ENCODE measurements at places on chromosomes 7 and 10. TPM values are rescaled to one million over a fixed set of nuclear protein-coding genes. Genes with fewer than 3 reads are reported as not detected.

GRCh38 chr7:157467496-157468212 lies 130.8 kb downstream of the DNAJB6 start:
- no peak for DNase-seq

DNA sequence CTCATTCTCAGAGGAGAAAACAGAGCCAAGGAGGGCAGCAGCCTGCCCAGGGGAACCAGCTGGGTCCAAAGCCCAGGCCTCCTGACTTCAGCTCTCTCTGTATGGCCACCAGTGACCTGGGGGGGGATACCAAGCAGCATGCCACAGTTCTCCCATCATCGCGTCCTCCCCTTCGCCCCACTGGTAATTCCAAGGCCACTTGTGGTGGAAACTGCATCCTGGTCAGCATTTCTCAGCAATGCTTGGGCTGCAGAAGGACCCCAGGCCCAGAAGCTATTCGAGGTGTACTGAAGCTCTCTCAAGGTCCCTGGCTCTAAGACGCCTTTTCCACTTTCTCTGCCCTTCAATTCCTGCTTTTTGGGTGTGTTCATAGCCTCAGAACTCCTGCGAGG lies 27.1 kb downstream of the BTBD16 start:
- no peak for DNase-seq

DNA sequence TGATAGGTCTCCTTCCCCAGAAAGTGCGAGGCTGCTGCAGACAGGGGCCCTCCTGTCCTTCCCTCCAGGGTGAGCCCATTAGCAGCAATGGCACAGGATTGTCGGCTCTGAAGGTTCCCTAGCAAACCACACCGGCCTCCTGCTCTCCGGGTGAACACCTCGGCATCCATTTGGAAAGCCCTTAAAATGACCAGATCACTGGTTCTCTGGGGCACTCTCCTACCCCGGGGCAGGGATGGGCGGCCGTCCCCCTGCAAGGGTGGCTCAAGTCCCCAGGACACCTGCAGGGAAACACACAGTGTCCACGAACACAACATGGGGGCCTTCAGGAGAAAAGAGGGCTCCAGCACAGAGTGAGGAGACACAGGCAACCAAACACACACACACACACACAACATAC lies 459.1 kb downstream of the PTPRN2 start:
- no peak for DNase-seq

- DNase-seq, result no peak
These were observed 37.0 kb upstream of the CNNM1 start for GRCh38 chr10:99292159-99292558.

GRCh38 chr7:29341156-29341555 lies 146.6 kb downstream of the CHN2 start:
- no peak for DNase-seq

DNA sequence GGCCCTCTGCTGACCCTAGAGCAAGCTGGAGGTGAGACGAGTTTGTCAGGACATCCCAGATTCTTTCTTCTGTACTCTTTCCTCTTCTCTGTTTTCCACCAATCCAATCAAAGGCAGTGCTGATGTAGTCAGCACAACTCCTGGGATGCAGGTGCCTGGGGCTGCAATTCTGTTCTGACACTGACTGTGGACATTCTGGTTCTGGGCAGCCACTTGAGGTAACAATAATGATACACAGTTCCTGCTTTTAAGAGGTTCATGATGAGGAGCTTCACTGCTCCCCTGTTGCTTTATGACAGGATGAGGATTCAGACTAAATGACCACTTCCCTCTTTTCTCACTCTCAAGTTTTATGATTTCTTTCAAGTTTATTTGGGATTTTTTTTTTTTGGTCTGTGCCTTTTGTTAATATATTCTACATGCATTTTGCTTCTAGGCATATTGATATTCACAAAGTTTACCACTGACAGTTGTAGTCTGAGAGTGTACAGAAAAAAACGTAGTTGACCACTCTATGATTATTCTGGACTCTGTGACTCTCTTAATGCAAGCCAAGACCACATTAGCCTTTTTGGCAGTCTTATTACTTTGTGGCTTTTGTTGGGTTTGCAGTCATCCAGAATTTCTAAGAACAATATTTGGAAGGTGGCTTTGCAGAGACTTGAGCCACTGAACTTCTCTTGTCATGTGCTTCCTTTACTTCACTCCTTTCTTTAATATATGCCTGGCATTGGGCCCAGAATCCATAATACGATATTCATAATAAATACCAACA lies 247.6 kb downstream of the AUTS2 start:
- DNase-seq, result no peak

MYL10 gene
- 5.1 TPM for total RNA-seq

TLL2 gene
- total RNA-seq, result 1.9 TPM

IDI2 gene
- total RNA-seq, result not detected

All from chondrocyte (in vitro differentiated cells).